ENCODE measurements at places on chromosomes 12 and 14.

DNA sequence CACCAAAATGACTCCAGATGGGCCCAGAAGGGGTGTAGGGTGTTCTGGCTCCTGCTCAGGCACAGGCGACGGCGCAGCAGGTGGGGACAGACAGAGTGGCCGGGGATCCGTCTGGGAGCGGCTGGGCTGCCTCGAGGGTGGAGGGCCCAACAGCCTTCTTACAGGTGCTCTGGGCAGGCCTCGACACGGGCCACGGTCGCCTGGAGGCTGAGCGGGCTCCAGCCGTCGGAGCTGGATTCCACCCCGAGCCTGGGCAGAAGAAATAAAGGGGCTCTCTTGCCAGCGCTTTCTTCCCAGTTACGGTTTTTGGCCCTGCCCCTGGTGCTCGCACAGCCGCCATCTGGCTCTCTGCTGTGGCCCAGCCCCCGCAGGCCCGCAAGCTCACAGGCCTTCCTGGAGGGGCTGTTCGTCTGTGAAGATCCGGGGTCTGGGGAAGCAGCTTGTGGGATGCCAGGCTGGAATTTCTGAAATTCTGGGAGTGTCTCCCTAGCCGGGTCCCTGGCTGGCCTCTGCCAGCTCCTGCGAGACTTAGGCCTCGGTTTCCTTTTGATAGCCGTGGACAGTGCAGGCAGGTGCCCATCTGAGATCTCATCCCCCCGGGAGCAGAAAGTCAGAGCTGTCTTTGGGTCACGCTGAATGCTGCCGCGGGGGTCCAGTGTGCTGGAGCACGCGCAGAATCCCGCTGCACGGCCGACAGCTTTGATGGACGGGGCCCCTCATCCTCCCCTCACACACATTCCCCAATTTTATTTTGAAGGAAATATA is 122.7 kb downstream of the PAPOLA start:
- DNase-seq = no peak

DNA sequence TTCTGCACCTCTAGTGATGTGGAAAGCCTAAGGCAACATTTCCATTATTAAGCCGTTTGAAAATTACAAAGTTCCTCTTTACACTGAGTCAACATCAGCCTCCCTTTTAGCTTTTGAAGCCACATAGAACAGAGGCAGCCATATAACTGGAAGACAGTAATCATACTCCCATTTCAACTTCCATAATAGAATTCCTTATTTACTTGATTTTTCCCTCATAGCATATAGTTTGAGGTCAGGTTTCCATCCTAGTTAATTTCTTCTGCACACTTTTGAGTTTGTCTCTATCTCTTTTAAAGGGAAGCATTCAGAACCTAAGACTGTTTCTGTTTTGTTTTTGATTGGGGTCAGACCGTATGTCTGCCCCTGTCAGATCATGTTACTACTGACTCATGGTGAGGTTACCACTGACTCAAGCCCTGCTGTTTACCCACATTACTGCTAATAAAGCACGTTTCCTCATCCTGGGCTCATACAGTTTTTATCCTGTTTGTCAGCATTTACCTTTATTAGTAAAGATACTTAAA is 161.0 kb downstream of the SLC38A4 start:
- DNase-seq = no peak

DNA sequence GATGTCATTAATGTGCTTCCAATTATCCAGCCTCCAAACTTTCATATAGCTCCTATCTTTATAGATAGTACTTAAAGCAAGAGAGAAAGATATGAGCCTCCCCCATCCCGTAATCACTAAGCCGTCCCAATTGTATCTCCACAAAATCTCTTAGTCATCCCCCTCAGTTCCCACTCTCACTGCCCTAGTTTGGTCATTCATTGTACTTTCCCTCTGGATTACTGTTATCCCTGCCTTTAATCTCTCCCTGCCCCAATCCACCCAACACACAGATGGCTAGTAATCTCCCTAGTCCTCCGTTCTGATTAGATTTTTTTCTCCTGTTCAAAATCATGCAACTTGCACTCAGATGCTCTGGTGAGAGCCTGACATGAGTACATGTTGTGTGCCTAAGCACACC is 5.4 kb upstream of the BCAT1 start:
- DNase-seq = no peak

DNA sequence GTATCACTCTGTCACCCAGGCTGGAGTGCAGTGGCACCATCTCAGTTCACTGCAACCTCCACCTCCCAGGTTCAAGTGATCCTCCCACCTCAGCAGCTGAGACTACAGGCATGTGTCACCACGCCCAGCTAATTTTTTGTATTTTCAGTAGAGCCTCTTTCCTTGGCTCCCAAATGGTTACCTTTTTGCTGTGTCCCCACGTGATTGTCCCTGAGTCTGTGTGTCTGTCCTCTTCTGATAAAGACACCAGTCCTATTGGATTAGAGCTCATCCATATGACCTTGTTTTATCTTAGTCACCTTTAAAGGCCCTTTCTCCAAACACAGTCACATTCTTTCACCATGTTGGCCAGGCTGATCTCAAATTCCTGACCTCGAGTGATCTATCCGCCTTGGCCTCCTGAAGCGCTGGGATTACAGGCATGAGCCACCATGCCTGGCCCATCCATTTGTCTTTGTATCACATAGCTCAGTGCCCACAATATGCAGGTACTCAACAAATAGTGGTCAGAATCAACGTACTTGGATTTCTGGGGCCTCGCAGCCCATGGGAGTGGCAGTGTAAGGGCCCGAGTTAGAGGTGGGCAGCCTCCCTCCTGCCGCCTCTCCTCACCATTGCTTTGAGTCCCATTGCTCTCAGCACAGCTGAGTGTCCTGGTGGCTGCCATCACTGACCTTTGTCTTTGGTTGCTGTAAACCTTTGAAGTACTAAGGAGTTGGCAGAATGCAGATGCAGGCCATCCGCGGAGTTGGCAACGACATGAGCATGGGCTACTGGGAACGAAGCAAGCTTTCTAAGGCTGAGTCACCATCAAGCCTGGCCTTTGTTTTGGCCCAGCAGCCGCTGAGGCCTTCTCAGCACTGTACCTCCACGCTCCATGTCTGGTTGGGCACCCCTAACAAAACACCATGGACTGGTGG is 9.3 kb downstream of the TPCN1 start:
- no peak for DNase-seq

DNA sequence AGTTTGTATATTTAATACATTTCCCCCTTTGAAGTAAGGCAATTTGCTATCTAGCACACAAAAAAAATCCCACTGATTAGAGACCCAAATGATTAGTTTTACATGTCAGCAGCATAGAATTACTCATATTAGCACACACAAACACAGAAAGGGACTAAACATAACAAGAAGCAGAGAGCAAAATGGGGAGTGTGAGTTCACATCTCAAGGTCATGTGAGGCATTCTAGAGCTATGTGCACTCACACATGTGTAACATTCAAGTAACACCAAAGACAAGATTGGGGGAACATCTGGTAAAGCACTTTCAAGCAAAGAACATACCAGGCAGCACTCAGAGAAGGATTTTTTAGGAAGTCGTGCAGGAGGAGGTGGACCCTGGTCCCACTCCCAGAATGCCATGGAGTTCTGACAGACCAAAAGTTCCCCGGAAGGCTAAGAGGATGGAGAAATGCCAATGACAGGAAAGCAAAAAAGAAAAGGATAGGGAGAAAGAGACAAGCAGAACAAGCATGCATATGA is 105.8 kb upstream of the SINHCAF start:
- no peak for DNase-seq

DNA sequence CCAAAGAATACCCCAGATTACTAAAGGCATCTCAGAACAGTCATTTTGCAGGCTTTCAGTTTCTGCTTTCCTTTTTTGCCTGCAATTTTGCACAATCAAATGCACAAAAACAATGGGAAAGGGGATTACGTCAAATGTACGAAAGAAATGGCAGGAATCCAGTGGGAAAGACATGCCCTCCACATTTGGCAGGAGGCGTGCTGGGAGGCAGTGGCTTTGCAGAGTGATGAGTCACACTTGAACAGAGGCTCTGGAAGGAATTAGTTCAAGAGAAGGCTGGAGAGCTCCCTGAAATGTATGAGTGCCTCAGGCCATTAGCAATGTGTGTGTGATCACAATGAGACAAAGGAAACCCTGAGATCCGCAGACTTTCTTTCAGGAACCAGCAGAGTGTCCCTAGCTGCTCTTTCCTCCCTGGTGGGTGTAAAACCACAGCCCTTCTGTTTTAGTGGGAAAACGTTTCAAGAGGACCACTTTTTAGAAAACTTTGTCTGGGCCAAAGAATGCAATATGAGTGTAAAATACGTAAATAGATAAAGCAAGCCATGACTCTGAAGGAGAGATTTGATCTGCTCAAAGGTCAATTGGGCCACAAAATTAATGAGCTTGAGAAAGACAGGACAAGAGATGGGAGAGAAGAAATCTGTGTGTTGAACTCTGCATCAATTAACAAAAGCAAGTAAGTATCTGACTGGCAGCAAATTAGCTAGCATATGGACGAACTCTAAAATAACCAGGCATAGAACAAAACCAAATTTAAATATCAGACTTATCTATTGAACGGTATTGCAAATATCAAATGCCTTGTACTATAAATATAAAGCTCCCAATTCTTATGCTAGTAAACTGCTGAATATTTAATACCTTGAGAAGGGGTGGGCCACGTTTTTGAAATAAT is 155.4 kb upstream of the PDE3A start:
- no peak for DNase-seq

DNA sequence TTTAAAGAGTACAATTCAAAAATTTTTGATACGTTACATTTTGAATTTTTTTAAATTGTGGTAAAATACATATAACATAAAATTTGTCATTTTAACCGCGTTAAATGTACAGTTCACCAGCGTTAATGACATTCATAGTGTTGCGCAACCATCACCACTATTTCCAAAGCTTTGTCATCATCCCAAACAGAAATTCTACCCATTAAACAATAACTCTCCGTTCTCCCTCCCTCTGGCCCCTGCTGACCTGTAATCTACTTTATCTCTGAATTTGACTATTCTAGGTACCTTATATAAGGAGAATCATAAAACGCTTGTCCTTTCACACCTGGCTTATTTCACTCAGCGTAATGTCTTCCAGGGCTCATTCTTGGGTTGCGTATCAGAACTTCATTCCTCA is 69.1 kb upstream of the DYNC1H1 start:
- no peak for DNase-seq

DNA sequence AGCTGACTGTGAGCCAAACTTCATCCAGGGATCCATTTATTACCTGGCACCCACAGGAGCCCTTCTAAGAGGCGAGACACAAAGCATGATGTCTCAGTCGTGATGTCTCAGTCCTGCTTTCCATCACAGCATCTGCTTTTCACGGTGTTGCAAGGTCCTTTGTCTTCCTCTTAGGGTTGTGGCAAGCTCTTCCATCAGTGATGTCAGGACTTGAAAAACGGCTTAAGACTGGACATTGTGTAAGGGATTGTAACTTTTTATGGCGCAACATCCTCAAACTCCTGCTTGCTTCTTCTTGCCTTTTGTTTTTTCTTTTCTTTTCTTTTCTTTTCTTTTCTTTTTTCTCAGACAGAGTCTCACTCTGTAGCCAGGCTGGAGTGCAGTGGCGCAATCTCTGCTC is 586.5 kb upstream of the TMEM132C start:
- no peak for DNase-seq
